ENCODE measurements at places on chromosomes 6 and 20.

DNA sequence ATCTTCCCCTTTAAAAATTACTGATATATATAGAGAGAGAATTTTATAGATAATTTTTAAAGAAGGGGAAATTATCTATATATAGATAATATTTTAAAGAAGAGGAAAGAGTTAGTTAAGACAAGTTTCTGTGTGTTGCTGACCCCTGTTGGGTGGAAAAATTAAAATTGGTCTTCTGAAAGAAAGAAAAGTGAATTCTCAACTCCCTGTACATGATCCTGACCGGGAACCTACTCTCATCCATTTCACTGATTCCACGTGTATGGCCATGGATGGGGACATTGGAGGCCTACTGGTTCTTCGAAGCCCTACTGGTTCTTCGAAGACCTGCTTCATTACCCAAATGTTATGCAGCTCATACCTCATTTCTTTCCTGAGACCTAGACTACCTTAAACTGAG, 53.0 kb upstream of the TCF21 start:
- no peak for DNase-seq

- DNase-seq, result no peak
Measured at GRCh38 chr6:134217798-134218140, 100.1 kb downstream of the SGK1 start.

GRCh38 chr6:13267142-13267651, 61.1 kb downstream of the TBC1D7 start:
- no peak for DNase-seq

GRCh38 chr6:16137451-16137801, 8.5 kb downstream of the MYLIP start:
- DNase-seq, result no peak

- DNase-seq, result no peak
Measured at GRCh38 chr6:140816681-140817080, 1316.0 kb upstream of the GJE1 start.

DNA sequence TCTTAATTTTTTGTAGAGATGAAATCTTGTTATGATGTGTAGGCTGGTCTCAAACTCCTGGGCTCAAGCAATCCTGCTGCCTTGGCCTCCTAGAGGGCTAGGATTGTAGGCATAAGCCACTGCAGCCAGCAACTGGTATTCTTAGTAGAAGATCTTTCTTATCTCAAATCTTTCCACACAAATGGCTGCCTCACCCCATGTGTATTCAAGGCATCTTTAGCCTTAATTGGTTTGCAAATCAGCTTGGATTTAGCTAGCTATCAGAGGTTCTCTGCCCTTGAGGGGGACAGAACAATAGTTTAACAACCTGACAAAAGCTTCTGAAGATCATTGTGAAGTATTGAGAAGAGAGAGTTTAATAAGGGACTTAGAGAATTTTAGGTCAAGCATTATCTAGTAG, 17.9 kb upstream of the ABRACL start:
- no peak for DNase-seq

DNA sequence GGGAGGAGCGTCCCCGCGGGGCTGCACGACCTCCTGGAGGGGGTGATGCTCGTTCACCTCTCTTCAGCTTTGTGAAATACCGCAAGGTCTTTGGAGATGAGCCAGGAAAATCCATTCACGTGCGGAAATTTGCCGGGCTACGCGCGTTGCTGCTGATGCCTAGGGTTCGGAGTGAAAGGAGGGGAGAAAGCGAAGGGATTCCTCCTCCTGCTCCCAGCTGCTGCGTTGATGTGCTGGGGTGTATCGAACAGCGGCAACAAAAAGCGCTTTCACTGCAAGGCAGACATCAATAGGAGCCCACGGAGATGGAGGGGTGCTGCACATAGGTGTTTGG, 391 bp upstream of the B3GAT2 start:
- DNase-seq, result no peak

GRCh38 chr6:46626228-46626909, 26.2 kb downstream of the CYP39A1 start:
- DNase-seq, result no peak

GRCh38 chr6:15257357-15258132, 11.7 kb downstream of the JARID2 start:
- no peak for DNase-seq

DNA sequence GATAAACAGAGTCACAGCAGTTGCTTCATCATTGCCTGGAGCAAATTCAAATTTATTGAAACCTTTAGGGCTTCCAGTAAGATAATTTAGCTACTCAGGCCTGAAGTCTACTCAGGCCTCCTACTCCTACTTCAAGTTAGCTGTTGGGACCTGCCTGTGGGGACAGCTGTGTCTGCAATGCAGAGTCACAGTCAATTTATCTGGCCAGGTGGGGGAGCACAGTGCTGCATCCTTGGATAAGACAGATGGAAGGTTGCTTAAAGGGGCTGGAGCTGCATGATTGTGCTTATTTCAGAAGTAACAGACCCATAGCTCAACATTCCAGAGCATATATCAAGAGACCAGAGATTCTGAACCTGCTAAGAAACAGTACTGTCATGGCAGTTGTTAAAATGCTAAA, 932.1 kb downstream of the QKI start:
- DNase-seq, result no peak
